ENCODE measurements at places on chromosomes 4 and X.

DNA sequence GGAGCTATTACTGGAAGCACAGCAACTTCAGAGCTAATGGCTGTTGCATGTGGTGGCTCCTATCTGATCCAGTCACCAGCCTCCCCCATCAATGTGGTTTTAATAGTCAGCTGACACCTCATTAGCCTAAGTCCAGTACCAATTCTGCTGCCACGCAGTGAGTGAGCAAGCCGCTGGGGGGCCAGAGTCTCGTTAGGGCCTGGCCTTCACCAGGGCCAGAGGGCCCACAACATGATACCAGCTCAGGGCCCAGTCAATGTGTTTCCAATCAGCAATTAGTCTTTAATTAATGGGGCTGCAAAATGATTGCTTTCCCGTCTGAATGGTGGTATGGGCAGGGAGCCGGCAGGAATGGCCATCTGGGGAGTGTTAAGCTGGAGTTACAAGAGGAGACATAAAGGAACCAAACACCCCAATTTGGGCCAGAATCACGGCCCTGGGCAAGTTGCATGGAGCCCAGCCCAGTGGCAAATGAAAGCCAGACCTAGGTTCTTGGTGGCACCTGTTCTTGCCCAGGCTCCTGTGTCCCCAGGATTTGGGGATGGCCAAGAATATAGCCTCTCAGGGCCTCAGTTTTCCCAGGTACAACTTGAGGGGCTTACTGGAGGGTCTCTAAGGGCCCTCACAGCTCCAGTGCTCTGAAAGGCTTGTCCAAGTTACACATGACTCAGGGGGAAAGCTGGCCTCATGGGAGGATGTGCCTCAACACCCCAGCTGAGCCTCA is 119.2 kb downstream of the EFNB1 start:
- DNase-seq, result no peak

DNA sequence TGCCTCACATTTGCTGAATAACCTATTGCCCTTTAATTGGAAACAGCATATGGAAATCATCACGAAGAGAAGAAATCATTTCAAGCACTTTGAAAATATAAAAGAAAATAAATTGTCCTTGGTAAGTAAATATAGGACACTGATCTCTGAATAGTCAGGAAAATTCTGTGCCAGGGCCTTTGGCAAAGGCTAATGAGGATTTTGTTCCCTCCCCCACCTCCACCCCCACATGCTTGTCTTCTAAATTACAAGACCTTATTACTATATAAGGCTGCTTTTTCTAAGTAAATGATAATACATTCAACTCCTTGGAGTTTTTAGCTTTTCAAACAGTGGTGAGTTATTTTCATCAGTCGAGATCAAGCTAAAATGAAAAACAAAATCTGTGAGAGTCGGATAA is 15.8 kb downstream of the SYNPO2 start:
- no peak for DNase-seq

- peak; percentile 83 for DNase-seq
These were observed 56.4 kb upstream of the XIAP start for GRCh38 chrX:123803331-123803983.

GRCh38 chrX:20530406-20530921 is 263.8 kb upstream of the RPS6KA3 start:
- peak; percentile 65 for DNase-seq

- DNase-seq, result peak; percentile 32
These were observed 39.2 kb upstream of the ARHGAP6 start for GRCh38 chrX:11704725-11705495.

GRCh38 chr4:41405464-41406112 is 132.4 kb upstream of the LIMCH1 start:
- no peak for DNase-seq

DNA sequence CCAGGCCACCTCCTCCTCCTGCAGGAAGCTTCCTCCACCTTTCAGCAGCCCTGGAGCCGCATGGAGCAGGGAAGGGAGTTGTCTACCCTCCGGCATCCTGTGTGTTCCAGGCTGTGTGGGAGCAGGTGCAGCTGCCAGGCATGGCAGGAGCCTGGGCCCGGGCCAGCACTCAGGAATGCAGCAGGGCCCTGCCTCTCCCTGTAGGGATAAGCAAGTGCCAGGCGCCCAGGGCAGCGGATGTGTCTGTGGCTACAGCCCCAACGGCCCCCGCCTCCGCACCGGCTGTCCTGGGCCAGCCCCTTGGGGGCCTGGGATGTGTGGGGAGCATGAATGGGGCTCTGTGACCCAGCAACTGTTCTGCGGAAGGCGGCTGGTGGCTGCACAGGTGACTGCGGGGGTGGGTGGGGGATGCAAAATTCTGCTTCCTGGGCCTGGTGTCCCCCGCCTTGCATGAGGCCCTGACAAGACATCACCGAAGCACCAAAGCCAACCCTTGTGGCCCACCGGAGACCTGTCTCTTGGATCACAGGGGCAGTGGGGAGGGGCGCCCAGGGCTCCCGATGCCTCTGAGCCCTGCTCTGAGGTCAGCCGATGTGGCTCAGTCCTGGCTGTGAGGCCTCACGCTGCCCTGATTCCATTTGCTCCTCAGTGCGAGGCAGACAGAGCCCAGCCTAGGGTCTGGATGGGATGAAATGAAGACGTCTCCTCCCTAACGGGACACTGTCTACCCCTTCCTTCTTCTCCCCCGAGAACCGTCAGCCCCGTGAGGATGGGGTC is 1.4 kb upstream of the DOK7 start:
- no peak for DNase-seq

DNA sequence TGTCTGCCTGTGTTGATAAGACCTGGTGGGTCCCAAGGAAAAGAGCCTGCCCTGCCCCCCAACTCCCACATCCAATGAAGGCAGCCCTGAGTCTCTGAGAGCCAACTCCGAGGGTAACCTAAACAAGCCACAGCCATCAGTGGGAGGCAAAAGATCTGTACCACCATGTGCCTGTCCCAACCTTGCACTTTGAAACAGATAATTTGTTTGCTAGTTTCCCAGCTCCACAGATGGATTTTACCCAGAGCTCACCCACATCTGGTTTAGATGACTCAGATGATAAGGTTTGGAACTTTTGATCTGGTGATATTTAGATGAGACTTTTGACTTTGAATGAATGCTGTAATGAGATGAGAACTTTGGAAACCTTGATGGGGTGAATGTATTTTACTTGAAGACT is 246.0 kb upstream of the PSAPL1 start:
- no peak for DNase-seq

GRCh38 chr4:149264093-149264733 is 551.4 kb downstream of the IQCM start:
- peak; percentile 66 for DNase-seq

- DNase-seq, result no peak
These were observed 671.8 kb downstream of the PCDH7 start for GRCh38 chr4:31391976-31392375.

- peak; percentile 93 for DNase-seq
These were observed 13.7 kb upstream of the AREG start for GRCh38 chr4:74431113-74431826.

GRCh38 chr4:11436084-11436483 is 7.4 kb upstream of the HS3ST1 start:
- no peak for DNase-seq

DNA sequence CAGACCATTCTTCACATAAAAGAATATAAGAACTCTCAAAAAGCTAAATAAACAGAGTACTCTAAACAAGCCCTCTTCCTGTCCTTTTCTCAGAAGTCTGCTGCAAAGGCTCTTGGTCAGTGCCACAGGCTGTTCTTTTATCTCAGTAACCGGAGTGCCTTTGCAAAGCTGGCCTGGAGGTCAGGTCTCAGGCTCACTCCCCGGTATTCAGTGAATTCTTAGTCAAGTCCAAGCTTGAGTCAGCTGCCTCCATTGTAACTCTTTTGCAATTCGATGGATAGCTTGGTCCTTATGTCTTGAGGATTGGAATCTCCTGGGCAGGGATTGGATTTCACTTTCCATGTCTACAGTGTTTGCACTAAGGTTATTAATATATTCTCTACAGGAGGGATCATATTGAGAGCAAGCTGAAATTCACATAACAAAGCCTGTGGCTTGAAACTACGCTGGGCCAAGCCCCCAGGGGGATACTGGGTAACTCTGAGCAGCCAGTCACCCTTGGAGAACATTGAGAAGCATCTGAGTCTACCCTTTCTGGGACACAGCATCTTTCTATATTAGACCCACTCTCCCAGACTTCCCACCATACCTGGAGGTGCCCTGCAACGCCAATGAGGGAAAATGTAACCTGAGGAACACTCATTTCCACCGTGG is 10.0 kb upstream of the HS6ST2 start:
- DNase-seq, result no peak

- DNase-seq, result peak; percentile 9
These were observed 37.9 kb upstream of the OTUD4 start for GRCh38 chr4:145218251-145218650.

GRCh38 chr4:100695039-100695654 is 177.3 kb upstream of the EMCN start:
- DNase-seq, result no peak

DNA sequence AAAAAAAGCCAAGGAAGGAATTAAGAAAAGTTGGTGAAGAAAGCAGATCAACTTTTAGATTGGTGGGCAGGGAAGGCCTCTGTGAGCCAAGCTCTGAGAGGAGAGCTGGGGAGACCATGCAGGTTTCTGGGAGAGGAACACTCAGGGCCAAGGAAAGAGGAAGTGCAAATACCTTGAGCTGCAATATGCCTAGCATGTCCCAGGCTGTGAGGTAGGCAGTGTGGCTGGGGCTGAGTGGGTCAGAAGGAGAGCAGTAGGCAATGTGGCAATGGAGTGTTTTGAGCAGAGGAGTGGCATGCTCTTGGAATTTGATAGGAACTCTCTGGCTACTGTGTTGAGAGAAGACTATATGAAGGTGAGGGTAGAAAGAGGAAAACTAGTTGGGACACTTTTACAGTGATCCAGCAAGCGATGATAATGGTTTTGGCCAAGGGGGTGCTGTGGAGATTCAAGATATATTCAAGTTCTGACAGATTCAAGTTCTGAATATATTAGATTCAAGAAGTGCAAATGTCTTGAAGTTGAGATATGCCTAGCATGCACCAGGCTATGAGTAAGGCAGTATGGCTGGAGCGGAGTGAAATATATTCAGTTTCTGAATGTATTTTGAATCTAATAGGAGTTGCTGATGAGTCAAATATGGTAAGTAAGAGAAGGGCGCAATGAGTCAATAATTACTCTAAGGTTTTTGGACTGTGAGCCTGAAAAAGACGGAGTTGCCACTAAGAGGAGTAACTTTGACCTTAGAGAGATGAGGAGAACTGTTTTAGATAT is 172.5 kb downstream of the CAMK2D start:
- DNase-seq, result no peak

DNA sequence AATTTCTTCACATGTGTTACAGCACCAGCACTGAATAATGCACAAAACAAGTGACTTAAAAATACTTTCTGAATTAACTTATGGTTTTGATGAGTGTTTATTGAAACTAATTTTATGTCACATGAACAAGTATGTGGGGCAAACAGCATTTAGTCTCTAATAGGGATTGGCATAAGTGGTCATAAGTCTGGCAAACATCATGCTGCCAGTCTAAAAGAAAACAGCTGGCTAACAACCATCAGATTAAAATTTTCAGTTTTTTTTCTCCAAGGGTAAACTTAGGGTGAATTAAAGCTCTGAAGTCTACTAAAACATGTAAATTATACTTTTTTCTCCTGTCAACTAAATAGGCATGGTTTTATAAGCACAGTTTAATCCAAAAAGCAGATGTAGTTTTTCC is 1014.2 kb downstream of the FAT4 start:
- no peak for DNase-seq

DNA sequence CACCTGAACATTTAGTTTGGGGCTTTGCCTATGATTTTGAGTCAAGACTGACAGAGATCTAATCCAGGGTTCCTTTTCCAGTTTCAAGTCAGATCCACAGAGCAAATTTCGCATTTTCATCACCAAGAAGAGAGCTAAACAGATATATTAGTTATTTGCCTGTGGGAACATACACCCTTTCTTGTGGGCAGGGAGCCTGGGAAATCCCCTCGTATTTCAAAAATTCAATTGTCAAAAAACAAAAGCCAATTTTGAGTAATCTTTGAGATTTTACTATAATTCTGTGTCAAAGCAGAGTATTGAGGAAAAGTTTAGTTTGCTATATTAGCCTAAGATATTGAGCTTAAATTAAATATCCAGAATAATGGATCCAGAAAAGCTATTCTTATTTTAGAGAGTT is 56.6 kb downstream of the AFM start:
- DNase-seq, result no peak

DNA sequence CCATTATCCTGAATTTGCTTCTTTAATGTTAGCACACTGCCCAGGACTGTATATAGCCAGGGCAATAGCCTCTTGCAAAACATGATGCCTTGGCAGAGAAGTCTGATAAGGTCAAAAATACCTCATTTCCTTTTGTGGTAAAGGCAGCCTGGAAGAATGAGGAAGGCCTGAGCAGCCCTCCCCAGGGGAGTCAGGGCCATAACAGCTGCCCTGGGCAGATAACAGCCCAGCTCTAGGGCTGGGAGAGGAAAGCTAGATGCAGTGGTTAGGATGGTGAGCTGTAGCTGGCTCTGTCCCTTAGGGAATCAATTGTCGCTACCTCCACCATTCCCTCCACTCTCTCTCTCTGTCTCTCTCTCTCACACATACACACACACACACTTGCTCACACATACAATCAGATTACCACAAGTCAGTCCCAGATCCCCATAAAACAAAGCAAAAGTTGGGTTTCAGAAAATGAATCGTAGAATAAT is 29.2 kb downstream of the EFHC2 start:
- DNase-seq, result peak; percentile 44
